Keratinocyte (primary cell): ENCODE measurements at places on chromosomes 11 and 22. TPM values are rescaled to one million over a fixed set of nuclear protein-coding genes. Genes with fewer than 3 reads are reported as not detected.

ROBO4 gene
- 0.94 to 2.3 TPM (median 0.98 TPM) in 3 replicates for polyA plus RNA-seq

- H3K36me3 ChIP-seq = peaks cover 29% of the 10 kb centered on the region
- H3K27ac ChIP-seq = no peak overlapping the region
- DNase-seq = no peak
- peaks cover 12% of the 10 kb centered on the region for H3K4me1 ChIP-seq
These were observed 19.8 kb downstream of the NECTIN1 start for GRCh38 chr11:119709171-119709570.

- no peaks in the 10 kb centered on the region for H3K36me3 ChIP-seq
- H3K4me1 ChIP-seq = no peaks in the 10 kb centered on the region
- no peak overlapping the region for H3K27ac ChIP-seq
- no peaks in the 10 kb centered on the region for H3K27me3 ChIP-seq
- no peak overlapping the region for H3K4me3 ChIP-seq
These were observed 236.4 kb downstream of the CNTN5 start for GRCh38 chr11:99257131-99257530.

- H3K4me3 ChIP-seq = no peak overlapping the region
- H3K36me3 ChIP-seq = no peaks in the 10 kb centered on the region
- DNase-seq = no peak
- no peak overlapping the region for H3K27ac ChIP-seq
- no peaks in the 10 kb centered on the region for H3K4me1 ChIP-seq
- H3K27me3 ChIP-seq = peaks cover 49% of the 10 kb centered on the region
These were observed 1.3 kb upstream of the KCNC1 start for GRCh38 chr11:17733261-17733660.

GRCh38 chr22:40426594-40427333 lies 56.4 kb downstream of the SGSM3 start:
- peaks cover 67% of the 10 kb centered on the region for H3K36me3 ChIP-seq
- H3K27me3 ChIP-seq = no peaks in the 10 kb centered on the region
- H3K4me3 ChIP-seq = no peak overlapping the region
- H3K4me1 ChIP-seq = no peaks in the 10 kb centered on the region
- no peak for DNase-seq

DNA sequence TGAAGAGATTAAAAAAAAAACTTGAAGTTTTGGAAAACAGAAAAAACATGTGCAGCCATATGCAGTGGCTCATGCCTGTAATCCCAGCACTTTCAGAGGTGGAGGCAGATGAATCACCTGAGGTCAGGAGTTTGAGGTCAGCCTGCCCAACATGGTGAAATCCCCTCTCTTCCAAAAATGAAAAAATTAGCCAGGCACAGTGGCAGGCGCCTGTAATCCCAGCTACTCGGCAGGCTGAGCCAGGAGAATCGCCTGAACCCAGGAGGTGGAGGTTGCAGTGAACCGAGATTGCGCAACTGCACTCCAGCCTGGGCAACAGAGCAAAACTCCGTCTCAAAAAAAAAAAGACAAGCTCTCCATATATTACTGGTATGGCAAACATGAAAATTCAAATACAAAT lies 7.6 kb downstream of the DLG2 start:
- H3K27ac ChIP-seq = no peak overlapping the region
- H3K4me3 ChIP-seq = no peak overlapping the region
- H3K27me3 ChIP-seq = no peaks in the 10 kb centered on the region
- H3K4me1 ChIP-seq = no peaks in the 10 kb centered on the region

DNA sequence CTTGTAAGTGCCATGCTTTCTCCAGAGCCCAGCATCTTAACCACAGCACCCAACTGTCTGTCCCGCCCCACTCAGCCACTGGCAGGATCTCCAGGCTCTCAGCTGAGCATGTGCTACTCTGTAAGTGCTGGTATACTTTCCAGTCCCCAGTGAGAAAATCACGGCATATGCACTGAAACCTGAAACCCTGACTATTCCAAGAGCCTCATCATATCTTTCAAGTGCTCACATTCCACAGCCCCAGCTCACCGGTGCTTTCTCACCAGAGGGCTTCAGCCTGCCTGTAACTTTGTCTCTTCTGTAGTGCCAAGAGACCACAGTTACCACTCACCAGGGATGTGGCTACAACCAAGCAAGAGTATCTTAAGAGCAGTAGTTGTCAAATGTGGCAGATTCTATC lies 24.4 kb upstream of the PAMR1 start:
- H3K27ac ChIP-seq = no peak overlapping the region
- no peak overlapping the region for H3K4me3 ChIP-seq
- H3K27me3 ChIP-seq = no peaks in the 10 kb centered on the region
- peaks cover 17% of the 10 kb centered on the region for H3K4me1 ChIP-seq
- no peaks in the 10 kb centered on the region for H3K36me3 ChIP-seq

GRCh38 chr11:110438017-110438416 lies 8.3 kb downstream of the FDX1 start:
- H3K27me3 ChIP-seq = no peaks in the 10 kb centered on the region
- H3K27ac ChIP-seq = no peak overlapping the region
- DNase-seq = no peak
- H3K36me3 ChIP-seq = no peaks in the 10 kb centered on the region
